ENCODE measurements at places on chromosomes 3 and 15.

DNA sequence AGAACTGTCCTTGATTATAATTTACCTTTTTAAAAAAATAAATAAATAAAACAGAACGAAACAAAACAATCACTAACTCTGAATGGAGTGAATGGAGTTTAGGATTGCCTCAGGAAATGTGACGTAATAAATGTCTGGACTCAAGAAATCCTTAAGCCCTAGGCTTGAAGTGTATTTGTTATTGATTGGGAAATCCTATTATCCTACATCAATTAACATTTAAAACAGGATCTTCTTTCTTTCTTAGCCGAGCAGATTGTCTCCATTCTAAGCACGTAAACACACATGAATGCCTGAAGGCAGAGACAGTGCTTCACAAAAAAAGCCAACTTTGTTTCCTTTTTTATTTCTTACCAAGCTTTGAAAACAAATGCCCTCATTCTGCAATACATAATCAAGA lies 33.4 kb downstream of the KAT2B start:
- DNase-seq: no peak

- no peak for DNase-seq
These were observed 20.8 kb upstream of the FAN1 start for GRCh38 chr15:30882849-30883433.

- no peak for DNase-seq
These were observed 30.8 kb downstream of the DNAH1 start for GRCh38 chr3:52346623-52347530.

- no peak for DNase-seq
These were observed 202.2 kb downstream of the OPA1 start for GRCh38 chr3:193795062-193795690.

- DNase-seq: peak; percentile 10
These were observed 3.4 kb downstream of the RNU6-1 start for GRCh38 chr15:67836477-67836876.

DNA sequence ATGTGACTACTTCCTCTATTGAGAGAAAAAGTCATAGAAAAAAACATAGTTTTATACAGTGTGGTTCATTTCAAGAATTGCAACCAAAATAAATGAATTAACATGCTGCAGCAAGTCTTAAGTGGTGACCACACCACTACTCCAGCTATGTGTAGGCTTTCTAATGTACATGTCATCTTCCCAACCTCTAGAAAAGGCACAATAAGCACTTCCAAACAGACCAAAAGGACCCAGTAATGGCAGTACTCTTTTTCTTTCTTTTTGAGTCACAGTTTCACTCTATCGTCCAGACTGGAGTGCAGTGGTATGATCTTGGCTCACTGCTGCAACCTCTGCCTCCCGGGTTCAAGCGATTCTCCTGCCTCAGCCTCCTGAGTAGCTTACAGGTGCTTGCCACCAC lies 219.3 kb upstream of the KBTBD8 start:
- DNase-seq: no peak

DNA sequence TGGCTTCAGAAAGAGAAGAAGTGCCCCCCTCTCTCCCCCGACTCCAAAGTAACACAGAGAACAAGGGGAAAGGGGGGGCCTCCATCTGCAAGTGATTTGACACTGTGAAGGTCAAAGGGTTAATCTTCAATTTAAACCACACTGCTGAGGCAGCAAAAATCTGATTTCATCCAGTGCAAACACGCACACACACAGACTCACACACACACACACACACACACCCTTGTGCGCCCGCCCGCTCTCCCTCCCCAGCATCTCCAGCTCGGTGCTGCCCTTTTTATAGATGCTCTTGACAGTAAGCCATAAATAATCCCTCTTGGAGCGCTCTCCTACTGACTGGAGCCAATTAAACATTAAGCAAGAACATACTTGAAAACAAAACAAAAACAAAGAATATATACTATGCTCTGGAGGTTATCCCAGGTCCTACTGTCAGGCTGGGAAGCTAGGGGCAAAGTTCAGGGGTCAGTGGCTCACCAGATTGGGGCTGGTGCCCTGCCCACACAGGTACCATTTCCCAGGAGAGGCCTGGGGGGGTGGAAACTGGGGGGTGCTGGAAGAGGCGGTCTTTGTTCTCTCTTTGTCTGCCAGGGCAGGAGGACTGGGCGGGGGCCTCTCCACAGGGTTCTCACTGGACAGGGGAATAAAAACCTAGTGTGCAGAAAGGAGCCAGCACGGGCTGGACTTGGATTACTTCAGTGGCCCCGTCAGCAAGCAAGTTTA lies 16.3 kb downstream of the BMF start:
- DNase-seq: peak; percentile 71

DNA sequence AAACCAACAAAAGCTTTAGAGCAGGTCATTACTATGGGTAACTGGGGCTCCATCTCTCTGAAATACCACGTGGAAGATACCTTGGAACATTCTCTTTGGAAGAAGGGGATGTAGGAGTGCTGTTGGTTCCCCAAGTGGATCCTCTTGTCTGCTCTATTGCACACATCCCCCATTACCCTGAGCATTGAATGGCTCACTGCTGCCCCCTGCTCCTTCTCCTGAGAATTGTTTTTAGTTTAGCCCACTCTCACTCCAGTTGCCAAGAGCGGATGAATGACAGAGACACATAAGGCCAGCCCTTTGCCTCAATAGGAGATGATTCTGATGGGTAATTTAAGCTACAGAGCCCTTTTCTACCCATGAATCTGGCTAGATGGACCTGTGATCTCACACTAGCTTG lies 135.6 kb upstream of the SUCLG2 start:
- no peak for DNase-seq

DNA sequence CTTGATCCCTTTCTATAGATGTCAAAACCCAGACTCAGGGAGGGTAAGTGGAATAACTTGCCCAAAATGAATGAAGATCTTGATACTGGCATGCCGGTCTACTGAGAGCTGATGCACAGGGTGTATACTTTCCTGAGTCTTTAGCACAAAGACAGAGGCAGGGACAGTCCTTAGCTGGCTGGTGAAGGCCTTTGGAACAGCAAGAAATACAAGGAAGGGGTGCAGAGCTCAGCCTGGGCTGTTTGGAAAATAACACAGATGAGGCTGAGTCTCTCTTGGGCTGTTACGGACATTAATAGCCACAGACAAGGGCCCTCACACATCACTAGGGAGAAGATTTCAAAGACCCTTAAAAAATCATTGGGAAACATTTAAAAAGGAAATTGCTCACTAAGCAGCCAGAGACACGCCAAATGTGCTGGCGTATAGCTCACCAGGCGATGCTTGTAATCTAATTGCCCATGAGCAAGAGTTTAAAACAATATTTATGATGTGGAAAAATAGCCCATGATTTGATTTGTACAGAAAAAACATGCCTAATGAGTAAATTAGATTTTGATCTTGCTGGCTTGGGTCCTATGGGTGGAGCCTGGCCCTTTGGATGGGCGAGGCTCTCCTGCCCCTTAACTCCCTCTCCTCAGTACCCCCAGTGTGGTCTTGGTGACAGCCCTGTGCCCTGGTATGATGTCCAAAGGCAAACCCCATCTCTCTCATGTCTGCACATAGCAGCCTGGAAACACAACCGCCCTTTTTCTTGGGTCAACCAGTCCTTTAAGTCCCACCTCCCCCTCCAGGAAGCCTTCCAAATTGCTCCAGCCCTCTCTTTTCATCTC lies 81.8 kb upstream of the MRPS22 start:
- no peak for DNase-seq

DNA sequence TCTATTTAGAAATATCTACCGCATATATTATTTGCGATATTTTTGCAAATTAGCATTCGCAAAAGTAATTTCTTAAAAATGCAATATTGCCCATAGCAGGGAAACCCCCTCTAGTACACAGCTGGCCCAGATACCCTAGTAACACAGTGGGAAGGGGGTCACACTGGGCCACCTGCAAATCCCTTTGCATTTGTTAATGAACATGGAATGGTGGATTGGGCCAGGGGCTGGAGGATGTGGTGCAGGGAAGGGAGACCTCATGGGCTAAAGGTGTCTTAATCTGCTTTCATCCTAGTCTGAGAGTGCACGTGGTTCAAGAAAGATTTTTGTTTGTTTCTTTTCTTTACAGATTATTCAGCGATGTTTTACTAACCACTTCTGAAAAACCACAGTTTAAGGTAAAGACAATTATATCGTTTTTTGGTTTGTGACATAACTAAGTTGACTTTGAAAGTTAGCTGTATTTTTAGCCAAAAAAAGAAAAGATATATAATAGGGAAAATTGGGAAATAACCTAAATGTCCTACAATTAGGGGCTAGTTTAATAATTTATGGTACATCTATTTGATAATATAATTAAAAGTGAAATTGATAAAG lies 30.0 kb downstream of the PDHB start:
- no peak for DNase-seq

DNA sequence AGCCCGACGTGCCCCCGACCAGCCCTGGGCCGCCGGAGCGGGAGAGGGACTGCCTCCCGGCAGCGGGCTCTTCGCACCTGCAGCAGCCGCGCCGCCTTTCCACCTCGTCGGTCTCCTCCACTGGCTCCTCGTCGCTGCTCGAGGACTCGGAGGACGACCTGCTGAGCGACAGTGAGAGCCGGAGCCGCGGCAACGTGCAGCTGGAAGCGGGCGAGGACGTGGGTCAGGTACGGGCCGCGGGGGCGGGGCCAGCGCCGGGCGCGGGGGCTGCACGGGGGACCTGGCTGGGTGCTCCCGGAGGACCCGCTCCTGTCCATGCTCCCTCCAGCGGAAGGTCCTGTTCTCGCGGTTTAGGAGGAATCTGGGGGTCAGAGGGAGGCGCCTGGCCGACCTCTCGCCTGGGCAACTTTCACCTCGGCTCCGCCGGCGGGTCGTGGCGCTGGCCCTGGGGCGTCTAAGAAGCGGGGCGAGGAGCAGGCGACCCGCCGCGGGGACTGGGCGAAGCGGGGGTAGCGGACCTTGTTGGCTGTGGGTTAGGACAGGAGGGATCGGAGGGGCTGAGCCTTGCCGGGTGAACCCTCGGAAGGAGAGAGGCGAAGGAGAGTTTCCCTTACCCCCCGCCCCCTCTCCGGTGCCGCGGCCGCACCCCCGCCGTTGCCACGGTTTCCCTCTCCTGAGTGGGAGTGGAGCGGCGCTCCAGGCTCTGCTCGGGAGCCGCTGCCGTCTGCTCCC lies 682 bp downstream of the ITPKA start:
- DNase-seq: peak; percentile 48

DNA sequence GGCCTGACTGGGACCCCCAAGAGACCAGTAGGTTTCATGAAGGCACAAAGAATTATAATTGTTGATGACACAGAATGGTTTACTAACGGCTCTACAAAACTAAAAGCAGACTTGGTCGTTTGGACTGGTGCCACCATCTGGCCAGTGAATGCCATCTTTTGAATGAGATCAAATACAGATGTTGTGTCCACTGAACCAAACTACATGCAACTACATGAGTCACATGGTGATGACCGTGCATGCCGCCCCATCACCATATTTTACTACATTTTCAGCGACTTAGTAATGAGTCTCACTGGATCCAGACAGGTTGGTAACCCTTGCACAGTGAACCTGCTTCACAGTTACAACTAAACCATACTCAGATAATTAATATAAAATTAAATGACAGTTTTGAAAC lies 803.3 kb downstream of the DIPK2A start:
- DNase-seq: no peak

GRCh38 chr15:63449731-63450130 lies 54.7 kb upstream of the USP3 start:
- no peak for DNase-seq
